ENCODE measurements at places on chromosomes 16 and 17. TPM values are rescaled to one million over a fixed set of nuclear protein-coding genes. Genes with fewer than 3 reads are reported as not detected.

The KRT27 gene
- total RNA-seq, result not detected

The SLC5A11 gene
- 0.41 TPM for total RNA-seq

The RNF166 gene
- total RNA-seq, result 120 TPM

The SPATA22 gene
- total RNA-seq, result not detected

The IRX3 gene
- 0.66 TPM for total RNA-seq

The ACLY gene
- 182 TPM for total RNA-seq

The KCNH4 gene
- 0.16 TPM for total RNA-seq

The SEPTIN12 gene
- not detected for total RNA-seq

The SEPHS2 gene
- 73.9 TPM for total RNA-seq

The TNFRSF13B gene
- total RNA-seq, result not detected

The SCO1 gene
- 24.2 TPM for total RNA-seq

The NOL11 gene
- 68.5 TPM for total RNA-seq

The ITGAD gene
- 0.27 TPM for total RNA-seq

The RHBDL3 gene
- 0.48 TPM for total RNA-seq

The KRT39 gene
- total RNA-seq, result not detected

The FAM20A gene
- not detected for total RNA-seq

The HOXB6 gene
- 0.30 TPM for total RNA-seq

The KRTAP4-4 gene
- not detected for total RNA-seq

The SLFN12L gene
- total RNA-seq, result 106 TPM
